ENCODE measurements at places on chromosomes 1 and 21.

DNA sequence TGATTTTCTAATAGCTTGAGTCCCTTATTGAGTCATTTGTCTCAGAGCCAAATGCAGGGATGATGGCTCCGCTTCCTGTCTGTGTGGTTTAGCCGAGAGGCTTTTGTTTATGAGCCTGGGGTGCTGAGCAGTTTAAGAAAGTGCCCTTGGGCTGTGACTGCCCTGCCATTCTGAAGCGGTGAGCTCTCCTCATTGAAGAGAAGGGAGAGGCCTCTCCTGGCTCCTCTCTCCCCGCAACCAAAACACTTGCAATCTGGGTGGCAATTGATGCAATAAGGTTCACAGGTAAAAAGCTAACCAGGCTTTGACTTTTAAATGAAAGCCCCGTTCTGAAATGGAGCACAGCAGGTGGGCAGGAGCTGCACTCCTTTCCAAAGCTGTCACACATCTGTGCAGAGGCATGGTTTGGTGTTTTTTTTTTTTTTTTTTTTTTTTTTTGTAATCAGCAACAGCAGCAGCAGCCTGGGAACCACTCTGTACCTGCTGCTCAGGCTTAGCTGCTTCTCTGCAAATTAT is 403.7 kb downstream of the SIPA1L2 start:
- peak; percentile 5 for DNase-seq

GRCh38 chr1:239872626-239873025 is 219.1 kb upstream of the FMN2 start:
- DNase-seq: no peak

GRCh38 chr1:226618380-226618779 is 69.8 kb downstream of the STUM start:
- DNase-seq: no peak

DNA sequence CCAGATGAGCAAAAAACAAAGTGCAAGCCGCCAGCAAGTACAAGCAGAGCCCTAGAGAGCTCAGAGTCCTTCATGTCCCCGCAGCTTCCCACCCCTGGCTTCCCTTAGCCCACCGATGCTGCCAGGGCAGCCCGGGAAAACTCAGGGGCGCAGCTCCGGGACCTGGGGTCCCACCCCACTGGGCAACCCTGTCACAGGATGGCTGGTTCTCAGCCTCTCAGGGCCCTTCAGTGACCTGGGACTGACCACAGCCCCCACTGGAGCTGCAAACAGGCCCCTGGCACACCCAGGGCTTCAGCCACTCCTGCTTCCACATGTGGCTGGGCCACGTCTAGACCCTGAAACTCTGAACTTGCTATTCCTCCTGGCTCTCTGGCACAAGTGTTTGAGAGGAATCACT is 49.5 kb downstream of the CHD5 start:
- no peak for DNase-seq

- no peak for DNase-seq
Observed at GRCh38 chr1:46703927-46704641, 14.8 kb downstream of the EFCAB14 start.

DNA sequence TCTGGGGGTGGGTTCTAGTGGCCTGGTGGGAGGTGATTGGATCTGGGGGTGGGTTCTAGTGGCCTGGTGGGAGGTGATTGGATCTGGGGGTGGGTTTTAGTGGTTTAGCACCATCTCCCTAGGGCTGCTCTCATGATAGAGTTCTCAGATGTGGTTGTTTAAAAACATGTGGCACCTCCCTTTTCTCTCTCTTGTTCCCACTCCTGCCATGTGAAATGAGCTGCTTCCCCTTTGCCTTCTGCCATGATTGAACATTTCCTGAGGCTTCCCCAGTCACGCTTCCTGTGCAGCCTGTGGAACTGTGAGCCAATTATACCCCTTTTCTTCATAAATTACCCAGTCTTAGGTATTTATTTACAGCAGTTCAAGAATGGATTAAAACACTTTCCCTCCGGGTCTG is 327.3 kb upstream of the AJAP1 start:
- no peak for DNase-seq

DNA sequence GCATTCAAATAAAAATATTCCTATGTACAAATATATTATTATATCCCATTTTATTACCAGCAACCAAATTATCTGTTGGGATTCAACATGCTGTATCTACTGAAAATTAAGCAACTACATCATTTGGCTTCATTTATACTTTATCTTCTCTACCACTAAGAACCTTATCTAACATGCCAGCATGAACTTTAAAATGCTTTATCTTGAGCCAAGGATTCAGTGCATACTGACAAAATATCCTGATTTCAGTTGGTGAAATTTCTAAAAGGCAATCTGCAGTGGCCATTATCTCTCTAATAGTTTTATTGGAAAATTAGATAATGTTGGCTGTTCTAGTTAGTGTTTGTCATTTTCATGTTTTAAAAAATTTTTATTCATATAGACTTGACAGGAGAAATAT is 1149.9 kb downstream of the KCNT2 start:
- no peak for DNase-seq

GRCh38 chr21:42737951-42738590 is 84.7 kb downstream of the PDE9A start:
- DNase-seq: no peak

DNA sequence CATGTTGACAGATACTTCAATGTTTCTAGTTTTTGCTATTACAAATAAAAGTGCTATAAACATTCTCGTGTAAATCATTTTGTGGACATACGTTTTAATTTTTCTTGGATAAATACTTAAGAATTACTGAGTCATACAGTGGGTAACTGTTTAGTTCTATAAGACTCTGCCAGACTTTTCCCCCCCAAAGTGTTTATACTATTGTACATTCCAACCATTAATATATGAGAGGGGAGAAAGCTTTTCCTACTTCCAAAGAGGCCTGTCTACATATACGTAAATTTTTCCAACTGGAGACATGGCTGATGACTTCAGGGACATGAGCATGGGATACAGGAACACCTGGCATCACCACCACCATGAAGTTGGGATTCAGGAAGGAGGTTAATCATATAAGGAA is 17.0 kb upstream of the REG4 start:
- DNase-seq: no peak

GRCh38 chr1:70039485-70039884 is 165.9 kb downstream of the LRRC40 start:
- no peak for DNase-seq

DNA sequence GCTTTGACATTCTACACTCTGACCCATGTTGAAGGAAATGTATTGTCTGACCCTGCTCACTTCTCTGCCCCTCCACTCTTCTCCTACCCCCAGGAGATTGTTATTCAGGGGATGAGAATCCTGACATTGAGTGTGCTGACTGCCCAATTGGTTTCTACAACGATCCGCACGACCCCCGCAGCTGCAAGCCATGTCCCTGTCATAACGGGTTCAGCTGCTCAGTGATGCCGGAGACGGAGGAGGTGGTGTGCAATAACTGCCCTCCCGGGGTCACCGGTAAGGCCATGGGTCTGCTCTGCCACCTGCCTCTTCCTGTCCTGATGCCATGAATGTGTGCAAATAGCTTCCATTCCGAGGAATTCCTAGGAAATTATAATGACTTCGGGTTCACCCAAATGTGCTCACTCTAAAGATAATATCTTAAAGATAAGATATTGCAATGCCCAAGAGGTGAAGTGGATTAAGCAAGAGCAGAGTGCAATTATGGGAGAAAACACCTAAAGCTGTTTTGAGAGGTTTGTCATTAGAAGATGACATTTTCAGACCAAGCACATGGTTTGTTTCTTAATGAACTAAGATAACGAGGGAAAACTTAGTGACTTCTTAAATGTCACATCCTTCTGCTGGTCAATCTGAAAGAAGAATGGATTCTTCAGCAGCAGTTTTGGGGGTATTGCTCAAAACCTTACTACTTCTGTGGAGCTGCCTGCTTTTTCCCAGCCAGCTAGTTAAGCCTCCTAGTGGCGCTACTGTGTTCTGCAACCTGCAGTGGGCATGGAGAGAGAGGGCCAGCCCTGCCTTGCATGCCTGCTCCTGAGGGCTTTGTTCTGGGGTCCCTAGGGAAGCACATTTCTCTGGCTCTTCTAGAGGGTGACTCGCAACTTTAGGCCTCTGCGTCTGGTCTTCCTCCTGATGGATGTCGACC is 41.6 kb downstream of the LAMC2 start:
- peak; percentile 77 for DNase-seq

DNA sequence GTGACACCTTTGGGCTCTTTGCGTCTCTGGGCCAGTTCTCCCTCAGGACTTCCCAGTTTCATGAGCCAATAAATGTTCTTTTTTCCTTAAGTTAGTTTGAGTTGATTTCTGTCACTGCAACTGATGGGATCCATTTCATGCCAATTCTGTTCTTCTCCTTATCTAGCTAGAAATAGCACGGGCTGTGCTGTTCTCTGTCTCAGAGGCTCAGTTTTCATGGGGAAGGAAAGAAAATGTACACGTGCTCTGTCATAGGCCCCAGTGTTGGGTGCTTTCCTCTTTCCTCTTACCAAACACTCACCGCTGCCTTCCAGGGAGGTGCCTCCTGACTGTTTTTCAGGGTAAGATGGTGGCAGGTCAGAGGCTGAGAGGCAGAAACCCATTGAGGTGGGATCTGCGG is 43.2 kb upstream of the ACTL8 start:
- no peak for DNase-seq

DNA sequence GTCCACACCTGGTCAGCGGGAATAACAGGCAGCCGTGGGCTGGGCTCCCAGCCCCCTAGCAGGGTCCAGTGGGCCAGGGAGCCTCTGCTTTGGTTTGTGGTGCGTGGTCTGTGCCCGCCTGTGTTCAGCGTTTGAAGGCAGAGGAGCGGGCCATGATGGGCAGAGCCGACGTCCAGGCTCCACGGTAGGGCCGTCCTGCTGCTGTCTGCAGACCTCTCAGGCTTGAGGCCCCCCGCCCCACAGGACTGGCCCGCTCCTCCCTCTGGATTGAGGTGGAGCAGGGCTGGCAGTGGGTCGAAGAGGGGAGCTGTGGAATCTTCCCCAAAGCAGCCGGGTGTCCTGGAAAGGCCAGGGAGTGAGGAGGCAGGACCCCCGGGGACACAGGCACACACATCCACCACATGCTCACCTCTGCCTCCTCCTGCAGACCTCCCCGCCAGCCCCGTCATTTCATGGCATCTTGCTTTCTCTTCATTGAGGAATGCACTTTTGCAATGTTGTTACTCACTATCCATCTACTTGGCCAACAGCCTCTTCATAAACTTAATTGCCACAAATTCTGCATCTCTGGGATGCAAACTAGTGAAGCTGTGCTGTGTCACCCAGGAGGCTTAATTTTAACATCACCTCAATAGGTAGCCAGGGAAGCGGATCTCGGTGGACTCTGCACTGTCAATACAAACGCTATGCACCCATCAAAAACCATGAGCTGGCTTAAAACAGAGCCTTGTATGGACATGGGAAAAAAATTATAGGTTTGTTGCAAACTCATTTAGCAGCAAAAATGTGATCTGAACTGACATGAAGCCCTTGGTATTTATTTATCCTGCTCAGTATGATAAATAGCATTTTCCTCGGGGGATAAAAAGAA is 85.9 kb downstream of the PDE9A start:
- no peak for DNase-seq

DNA sequence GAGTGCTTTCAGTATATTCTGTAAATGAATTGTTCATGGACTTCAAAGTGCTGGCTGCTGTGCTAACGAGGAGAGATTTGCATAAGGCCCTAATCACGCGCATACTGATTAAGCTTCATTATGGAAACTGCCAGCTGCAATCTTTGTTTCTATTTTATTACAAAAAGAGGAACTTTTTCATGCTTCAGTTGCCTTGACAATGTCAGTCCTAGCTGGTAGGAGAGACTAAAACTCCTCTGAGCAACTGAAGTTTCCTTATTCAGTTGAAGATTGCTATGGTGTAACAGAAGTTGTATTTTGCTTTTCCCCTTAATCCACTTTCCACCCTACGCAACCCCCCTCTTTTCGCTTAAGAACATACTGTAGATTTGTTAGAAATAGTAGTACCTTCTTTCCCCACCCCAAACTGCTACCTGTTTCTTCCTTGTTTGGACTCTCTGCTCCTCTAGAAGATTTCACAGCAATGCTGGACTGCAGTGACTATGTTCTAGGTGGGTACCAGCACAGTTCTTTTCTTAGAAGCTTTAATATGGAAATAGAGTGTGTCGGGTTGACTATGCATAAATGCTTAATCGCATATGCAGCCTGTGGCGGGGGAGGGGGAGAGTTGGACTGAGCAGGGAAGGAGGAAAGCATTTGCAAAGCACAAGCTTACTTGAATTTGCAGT is 108.3 kb downstream of the POU2F1 start:
- DNase-seq: peak; percentile 16

DNA sequence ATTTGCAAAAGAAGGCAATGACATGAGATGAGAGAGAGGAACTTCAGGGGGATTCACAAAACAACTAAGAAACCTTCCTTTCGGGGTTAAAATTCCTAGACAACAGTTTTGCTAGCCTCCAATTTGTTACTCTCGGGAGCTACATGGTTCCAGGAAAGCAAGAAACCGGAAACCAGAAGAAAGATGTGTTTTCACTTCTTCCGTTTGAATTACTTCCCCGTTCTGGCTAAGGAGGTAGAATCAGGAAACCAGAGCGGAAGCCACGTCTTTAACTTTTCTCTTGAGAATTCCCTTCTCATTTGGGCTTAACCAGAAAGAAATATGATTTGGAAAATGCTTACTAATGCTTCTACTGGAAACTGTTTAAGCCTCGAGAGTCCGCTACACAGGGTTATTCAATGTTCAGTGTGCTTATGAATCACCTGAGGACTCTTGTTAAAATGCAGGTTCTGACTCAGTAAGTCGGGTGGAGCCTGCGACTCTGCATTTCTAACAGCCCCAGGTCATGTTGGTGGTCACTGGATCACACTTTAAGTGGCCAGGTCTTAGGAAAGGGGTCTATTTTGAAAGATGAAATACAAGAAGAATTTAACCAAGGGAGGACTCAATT is 43.5 kb upstream of the MCOLN3 start:
- no peak for DNase-seq

DNA sequence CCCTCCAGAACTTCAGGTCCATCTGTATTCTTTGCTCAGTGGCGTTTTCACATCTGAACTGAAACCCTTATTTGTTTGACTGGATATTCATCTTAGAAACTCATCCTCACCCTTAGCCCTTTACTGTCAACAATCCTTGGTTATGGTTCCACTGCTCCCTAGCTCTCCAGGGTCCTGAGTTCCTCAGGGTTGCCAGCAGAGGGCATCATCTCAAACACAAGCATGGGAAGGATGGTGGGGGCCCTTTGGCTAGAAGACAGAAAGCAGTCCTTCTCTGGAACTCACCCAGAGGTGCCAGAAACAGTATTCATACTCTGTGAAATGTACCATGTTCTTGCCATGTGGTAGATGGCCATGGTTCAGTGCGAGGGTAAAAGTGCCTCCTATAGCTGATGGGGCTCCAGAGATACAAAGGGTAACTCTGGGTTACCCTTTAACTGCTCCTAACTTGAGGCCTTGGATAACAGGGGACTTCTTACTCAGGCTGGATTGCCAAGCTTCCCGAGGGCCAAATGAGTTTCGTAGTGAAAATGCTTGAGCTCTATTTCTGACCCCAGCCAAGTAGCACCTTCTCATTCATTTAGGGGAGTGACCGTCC is 11.3 kb downstream of the NCSTN start:
- peak; percentile 47 for DNase-seq
